Stimulated activated CD8-positive, alpha-beta memory T cell treated with anti-CD3 and anti-CD28 coated beads, Interleukin-7, amount 100 ng/mL, for 1 hour (primary cell): ENCODE measurements at places on chromosomes 6 and 20.

DNA sequence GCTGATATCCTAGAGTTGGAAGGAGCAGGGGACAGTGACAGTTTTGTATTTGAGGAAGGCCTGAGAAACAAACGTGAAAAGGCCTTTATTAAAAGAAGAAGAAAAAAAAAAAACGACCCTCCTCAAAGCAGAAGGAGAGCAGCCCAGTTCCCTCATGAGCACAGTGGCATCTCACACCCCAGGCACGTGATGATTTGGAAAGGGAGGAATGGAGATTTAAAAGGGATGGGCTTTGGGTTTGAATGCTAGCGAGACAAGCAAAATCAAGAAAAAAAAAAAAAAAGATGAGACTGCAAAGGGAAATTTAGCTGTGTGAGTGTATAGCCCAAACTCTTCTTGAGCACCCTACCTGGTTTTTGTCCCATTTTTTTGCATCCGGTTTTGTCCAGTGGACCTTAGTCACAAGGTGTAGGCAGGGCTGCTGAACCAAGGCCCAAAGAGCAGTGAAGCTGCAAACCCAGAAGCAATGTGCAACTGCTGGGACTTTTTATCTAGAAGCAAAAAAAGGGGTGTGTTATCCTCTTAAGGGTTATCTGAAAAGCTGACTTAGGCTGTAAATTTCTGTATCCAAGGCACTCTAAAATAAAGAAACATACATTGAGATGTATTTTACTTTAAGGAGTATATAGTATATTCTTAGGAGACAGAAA, 54.5 kb upstream of the RREB1 start:
- no peak for DNase-seq

DNA sequence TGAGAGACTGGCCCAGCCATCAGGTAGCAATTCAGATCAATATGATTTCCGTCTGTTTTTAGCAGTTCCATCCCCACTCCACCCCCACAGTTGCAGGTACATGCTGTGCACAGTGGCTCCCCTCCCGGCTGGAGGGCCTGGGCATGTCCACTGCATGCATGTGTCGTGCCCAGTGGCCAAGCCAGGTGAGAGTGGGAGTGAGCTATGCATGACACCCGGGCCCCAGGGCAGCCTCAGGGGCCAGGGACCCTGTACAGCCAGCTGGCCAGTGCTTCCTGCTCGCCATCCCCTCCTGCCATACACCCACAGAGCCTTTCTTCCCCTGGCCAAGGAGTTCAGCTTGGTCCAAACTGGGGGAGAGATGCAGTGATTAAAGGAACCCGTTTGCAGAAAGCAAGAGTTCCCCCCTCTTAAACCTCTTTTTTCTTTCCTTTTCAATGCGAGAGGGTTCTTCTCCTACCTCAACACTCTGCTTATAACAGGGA, 135.3 kb downstream of the THBS2 start:
- no peak for DNase-seq

DNA sequence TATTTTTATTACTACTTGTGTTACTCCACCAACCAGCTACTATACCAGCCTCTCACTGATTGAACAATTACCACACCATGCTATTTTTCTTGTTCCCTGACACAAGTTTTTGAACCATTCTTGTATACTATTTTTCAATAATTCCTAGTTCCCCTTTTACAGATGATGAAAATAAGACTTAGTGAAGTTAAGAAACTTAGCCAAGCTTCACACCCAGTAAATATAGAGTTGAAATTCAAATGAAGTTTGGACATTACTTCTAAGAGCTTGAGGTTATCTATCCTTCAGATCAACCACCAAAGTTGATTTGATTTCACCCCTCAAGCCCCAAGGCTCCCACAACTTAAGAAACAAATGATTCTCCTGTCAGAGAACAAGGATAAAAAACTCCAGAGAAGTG, 13.1 kb upstream of the BCAS1 start:
- DNase-seq, result no peak

- no peak for DNase-seq
Observed at GRCh38 chr6:79928478-79928998, 18.8 kb downstream of the ELOVL4 start.

GRCh38 chr6:33954453-33954852, 150.7 kb upstream of the MLN start:
- DNase-seq, result no peak
